ENCODE measurements at places on chromosomes 3 and 15.

DNA sequence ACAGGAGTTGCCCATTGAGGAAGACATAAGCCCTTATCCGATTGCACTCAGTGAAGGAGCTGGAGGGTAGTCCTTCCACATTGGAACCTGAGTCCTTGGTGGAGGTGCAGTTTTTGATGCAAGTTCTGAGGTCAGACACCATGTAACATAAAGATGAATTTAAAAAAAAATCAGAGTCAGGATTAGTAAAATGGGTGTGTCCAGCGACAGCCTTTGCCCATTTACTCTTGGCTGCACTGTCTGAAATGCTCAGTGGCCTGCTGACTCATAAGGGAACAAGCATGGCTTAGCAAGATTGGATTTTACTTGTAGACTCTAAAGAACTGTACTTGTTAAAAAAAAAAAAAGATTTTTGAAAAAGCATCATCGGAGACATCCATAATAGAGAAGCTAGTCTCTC lies 241.1 kb upstream of the TOPAZ1 start:
- no peak for DNase-seq

GRCh38 chr3:133487204-133487603 lies 86.3 kb upstream of the CDV3 start:
- no peak for DNase-seq

- DNase-seq = no peak
These were observed 769 bp downstream of the C2CD4A start for GRCh38 chr15:62067448-62068044.

GRCh38 chr3:46389306-46389705 lies 17.6 kb downstream of the CCR5AS start:
- DNase-seq = no peak

- peak; percentile 87 for DNase-seq
These were observed 31.9 kb upstream of the UACA start for GRCh38 chr15:70795311-70795665.

GRCh38 chr3:27568393-27568792 lies 84.2 kb upstream of the SLC4A7 start:
- DNase-seq = no peak
